ENCODE measurements at places on chromosomes 7 and 10.
A peak's percentile ranks its signal among the peaks of the same experiment; 100 is the strongest.

- DNase-seq: peak; percentile 61
These were observed 780 bp downstream of the ALDH18A1 start for GRCh38 chr10:95655571-95656290.

GRCh38 chr10:77673101-77673500 is 35.5 kb upstream of the KCNMA1 start:
- DNase-seq: no peak

GRCh38 chr7:1559626-1560590 is 3.9 kb upstream of the TMEM184A start:
- DNase-seq: no peak

- DNase-seq: no peak
These were observed 385.1 kb downstream of the POM121L12 start for GRCh38 chr7:53420550-53420949.

DNA sequence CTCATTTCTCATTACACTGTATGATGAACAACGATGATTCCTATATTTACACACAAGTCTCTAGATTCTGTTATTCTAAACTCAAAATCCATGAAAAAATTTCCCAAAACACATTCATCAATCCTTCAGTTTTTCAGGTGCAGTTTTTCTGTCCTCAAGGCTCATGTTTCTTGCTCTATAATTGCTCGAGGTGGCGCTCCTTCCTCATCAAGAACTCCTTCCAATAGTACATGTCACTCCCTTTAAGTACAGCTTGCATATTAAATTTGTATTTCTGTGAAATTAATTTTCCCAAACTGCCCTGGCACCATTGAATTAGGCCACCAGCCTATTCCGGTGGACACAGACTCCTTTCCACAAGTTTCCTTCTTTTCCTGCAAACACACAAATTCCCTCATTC is 188.7 kb upstream of the MINDY3 start:
- DNase-seq: no peak
